Fibroblast of skin of left quadriceps (primary cell): ENCODE measurements at places on chromosomes 4 and X.
A peak's percentile ranks its signal among the peaks of the same experiment; 100 is the strongest.

DNA sequence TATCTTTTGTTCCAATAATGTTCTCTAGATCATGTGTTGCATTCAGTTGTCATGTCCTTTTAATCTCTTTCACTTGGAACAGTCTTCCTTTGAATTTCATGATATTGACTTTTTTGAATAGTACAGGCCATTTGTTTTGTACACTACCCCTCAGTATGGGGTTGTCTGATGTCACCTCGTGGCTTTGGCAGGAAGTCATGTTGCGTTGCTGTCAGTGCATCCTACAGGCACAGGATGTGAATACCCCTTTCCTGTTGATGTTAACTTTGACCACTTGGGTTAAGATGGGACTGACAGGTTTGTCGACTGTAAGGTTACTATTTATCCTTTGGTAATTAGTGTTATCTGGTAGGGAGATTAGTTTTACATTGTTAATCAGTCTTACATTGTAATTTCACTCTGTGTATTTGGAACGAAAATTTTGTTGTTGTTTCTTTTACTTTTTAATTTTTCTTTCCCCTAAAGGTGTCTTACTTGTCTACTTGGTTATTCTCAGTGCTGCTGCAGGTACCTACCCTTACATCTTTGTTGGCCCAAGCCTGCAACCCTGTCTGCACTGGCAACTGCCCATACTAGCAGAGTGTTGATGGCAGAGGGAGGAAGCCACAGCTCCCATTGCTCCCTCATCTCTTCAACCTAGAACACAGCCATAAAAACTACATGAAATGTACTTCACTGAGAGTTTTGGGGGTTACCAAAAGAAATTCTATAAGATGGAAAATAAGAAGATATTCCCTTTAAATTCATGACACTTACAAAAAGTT is 14.7 kb upstream of the ATP8A1 start:
- DNase-seq, result no peak

GRCh38 chr4:41656572-41657520 is 91.7 kb downstream of the PHOX2B start:
- no peak for DNase-seq

- no peak for DNase-seq
These were observed 20.9 kb downstream of the PAGE4 start for GRCh38 chrX:49850028-49850427.

GRCh38 chr4:183099537-183100297 is 660 bp downstream of the WWC2 start:
- DNase-seq, result no peak

GRCh38 chr4:110287130-110287529 is 88.7 kb upstream of the ELOVL6 start:
- DNase-seq, result peak; percentile 34

DNA sequence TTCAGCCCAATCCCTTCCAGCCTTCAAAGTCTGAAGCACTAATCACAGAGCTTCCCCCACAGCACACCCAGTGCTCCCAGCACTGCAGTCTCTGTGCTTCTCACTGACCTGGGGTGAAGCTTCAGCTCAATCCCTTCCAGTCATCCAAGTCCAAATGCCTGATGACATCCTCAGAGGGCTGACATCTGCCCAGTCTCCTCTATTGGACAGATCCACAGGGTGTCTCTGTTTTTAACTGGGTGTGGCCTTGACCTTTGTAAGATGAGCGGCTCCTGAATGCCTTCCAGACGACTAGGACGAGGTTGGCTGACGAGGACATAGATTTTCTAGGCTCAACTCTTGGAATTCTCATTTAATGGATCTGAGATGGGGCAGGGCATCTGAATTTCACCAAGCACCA is 7.6 kb upstream of the SLC2A9 start:
- DNase-seq, result no peak

DNA sequence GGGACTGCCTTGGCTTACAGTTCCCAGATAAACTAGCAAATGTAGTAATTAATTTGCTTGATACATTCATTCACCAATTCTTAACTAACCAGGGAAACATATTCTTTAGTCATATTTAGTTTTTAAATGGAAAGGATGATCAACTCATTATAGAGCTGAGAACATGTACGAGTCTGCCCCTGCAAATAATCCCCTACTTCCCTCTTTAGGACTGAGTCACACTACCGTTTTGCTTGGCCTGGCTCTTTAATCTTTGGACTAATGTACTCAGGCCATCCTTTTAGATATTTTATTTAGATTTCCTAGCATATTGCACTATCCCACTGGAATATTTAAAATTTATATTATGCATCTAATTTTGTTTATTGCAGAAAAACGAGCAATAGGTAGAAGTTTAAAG is 105.5 kb upstream of the LCORL start:
- no peak for DNase-seq

DNA sequence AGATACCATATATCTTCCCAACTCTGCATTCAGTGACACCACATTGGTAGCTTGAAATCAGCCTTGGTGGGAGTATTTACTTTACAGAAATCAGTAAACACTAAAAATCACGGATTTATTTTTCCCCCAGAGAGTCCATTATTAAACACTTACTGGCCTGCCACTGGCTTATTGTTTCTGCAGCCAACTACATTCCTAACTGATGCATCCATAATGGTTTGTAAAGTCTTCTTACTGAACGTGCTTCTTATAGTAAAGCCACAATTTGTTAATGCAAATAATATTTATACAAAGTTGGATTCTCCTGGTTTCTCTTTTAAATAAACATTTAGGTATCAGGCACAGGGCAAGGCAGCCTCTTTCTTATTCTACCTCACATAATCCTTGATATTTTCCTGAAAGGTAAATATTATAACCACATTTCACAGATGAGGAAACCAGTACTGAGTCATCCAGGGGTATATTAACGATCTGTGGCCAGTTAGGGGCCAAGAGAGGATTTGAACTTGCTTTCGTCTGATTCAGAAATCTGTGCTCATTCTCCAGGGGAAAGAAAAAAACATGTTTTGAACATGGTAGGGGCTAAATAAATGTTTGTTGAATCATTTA is 136.5 kb downstream of the RAB28 start:
- DNase-seq, result no peak

- DNase-seq, result no peak
These were observed 174.3 kb downstream of the CEP135 start for GRCh38 chr4:56123051-56123450.

GRCh38 chr4:121168446-121169281 is 4.5 kb upstream of the TNIP3 start:
- no peak for DNase-seq

- DNase-seq, result no peak
These were observed 494.4 kb downstream of the KCNIP4 start for GRCh38 chr4:21454201-21454600.

DNA sequence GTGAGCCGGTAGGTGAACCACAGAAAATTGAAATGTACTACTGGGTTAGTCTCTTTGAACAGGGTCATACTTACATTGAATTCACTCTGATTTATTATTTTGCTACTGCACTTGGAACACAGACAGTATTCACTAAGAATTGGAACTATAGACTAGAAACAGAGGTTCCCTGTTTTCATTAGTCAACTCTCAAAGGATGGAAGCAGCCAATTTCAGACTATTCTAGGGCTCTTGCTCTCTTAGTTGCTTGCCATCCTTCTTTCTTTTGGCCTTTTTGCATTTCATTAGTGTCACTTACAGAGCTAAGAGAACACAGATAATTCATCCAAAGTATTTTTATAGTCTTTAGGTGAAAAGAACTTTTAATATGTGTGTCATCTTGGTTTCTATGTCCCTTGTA is 52.6 kb downstream of the SHROOM3 start:
- DNase-seq, result no peak

GRCh38 chr4:98260579-98261404 is at the start of gene RAP1GDS1:
Gene RAP1GDS1, plus strand, starts transcription at chr4:98261384. Its CDS starts 182 bp downstream, at chr4:98261566.
- DNase-seq, result peak; percentile 94

DNA sequence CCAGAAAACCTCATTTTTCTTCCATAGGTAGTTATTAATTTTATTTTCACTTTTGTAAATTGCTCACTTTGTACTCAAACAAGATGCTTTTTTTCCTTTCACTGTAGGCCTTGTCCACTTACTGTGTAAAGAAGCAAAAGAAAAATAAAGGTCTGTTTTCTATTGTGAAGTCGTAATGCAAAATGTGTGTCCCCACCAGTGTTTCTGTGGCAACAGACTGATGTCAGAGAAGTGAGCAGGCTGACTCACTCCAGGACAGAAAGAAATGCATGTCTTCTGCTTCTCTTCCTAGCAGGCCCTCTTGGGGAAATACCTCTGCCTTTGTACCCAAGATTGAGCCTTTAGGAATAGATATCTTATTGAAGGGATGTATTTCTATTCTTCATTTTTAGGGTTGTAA is 30.3 kb downstream of the INPP4B start:
- peak; percentile 28 for DNase-seq

- no peak for DNase-seq
These were observed 383.5 kb upstream of the INTU start for GRCh38 chr4:127249066-127249766.

DNA sequence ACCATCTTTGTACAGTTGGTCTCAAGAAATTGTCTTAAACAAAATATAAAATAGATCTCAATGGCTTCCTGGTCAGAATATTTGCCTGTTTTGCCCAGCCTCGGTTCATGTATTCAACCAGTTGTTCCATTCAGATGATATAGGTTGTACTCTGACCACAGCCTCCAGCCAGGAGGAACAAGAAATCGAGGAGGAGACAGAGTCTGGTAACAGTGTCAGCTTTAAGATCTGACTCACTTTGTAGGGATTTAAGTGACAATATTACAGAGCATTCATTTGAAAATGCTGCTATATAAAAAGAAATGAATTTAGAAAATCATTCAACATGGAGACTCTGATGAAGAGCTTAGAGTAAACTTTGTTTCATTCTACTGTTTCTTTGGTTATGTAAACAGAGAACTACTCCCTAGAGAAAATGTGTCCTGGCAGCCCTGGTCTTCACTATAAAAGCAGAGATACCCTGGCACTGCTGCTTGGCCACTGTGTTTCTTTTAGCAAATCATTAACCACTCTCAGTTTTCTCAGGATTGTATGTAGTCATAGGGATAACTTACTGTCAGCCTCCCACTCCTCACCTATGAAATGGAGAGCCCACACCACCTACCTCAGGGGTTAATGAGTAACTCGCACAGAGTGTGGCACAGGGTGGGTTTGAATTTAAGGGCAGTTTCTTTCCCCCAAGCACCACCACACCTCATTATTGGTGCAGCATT is 53.5 kb downstream of the PAGE2 start:
- no peak for DNase-seq

DNA sequence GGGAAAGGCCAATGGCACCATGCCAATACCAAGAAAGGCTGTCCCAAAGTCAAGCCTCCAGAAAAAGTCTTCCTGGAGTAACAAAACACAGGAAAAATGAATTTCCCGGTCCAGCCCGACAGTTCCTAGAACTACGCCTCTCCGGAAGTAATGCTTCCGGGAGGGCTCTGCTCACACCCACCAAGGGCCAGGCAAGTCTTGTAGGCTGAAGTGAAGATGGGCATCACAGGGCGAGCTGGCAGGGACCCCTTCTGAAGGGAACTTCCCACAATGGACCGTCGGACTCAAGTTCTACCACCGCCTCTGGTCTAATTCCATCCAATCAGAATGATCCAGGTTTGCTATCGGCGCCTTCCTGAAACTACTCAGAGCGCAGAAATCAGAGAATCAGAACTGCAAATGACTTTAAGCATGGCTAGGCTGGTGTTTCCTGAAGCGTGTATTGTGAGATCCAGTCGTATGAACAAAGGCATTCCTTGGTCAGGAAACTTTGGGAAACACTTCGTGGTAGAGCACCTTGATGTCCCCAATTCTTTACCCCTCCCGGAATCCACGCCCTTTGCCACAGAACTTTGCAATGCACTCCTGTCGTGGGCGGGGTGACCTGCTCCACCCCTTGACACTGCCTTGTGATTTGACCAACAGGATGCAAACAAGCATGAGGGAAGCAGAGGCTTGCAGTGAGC is 127.8 kb downstream of the BCOR start:
- no peak for DNase-seq

- no peak for DNase-seq
These were observed 19.6 kb downstream of the PRDM5 start for GRCh38 chr4:120902925-120903324.
